ENCODE measurements at places on chromosomes 11 and 22.
A peak's percentile ranks its signal among the peaks of the same experiment; 100 is the strongest.

GRCh38 chr11:8671193-8671612, 11.3 kb downstream of the TRIM66 start:
- peak; percentile 95 for DNase-seq

DNA sequence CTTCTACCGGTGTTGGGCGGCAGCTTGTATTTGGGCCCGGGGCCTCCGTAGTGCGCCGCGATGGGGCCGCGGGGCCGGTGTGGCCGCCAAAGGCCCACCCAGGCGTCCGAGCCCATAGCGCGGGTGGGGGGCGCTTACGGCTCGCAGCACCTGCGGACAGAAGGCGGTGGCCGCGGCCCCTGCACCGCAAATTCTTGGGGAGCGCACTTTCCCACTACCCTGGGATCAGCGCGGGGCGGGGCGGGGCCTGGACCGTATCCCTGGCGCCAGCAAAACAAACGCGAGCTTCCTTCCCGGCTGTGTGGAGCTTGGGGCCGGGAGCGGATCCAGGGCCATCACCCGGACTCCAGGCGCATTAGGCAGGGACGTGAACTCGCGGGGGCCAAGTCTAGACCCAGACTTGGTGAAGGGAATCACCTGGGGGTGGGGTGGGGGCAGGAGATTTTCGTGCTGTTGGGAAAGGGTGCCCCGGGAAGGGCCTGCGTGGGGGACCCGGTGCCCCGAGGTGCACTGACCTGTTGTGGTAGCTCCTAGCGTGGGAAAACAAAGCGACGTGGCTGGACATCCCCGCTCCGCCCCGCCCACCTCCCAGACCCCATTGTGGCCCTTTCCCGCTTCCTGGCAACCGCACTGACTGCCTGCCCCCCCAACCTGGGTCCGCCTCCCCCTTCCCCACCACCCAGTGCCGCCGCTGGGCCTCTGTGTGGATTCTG, 2.3 kb upstream of the TYMP start:
- DNase-seq, result peak; percentile 57

- DNase-seq, result no peak
Observed at GRCh38 chr11:128825050-128825784, 41.9 kb downstream of the KCNJ1 start.

- peak; percentile 78 for DNase-seq
Observed at GRCh38 chr11:77407613-77408012, 66.3 kb downstream of the PAK1 start.

- DNase-seq, result no peak
Observed at GRCh38 chr22:19321757-19322156, 30.2 kb upstream of the CLTCL1 start.

DNA sequence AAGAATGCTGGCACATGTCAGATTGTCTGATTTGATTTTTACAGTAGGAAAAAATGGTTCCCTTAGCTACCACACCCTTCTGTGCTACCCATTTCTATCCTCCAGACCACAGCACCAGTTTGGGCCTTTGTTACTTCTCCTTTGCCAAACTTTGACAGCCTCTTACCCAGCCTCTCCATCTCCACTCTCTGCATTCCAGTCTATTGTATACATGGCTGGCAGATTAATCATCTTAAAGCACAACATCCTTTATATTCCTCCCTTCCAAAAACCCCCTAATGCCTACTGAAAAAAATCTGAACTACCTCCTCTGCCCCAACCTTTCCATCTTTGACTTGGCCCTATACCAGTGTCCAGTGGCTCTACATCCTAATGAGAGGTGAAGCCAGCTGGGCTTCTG, 10.8 kb upstream of the PANX1 start:
- DNase-seq, result no peak

- no peak for DNase-seq
Observed at GRCh38 chr11:90774727-90775566, 552.1 kb upstream of the CHORDC1 start.

DNA sequence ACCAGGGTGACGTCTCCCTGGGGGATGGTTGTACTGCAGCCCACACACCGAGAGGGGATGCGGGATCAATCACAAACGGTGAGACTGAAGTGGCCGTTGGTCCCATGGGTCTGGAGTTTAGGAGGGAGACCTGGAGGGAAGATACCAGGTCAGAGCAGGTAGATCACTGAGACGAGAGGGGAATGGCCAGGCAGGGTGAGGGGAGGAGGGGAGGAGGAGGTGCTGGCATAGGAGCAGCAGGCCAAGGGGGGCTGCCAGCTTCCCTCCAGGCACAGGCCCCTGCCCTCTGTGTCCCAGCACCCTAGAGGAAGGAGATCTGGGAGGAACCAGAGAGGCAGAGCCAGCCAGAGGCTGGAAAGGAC, 7.0 kb downstream of the MAPK8IP2 start:
- no peak for DNase-seq

DNA sequence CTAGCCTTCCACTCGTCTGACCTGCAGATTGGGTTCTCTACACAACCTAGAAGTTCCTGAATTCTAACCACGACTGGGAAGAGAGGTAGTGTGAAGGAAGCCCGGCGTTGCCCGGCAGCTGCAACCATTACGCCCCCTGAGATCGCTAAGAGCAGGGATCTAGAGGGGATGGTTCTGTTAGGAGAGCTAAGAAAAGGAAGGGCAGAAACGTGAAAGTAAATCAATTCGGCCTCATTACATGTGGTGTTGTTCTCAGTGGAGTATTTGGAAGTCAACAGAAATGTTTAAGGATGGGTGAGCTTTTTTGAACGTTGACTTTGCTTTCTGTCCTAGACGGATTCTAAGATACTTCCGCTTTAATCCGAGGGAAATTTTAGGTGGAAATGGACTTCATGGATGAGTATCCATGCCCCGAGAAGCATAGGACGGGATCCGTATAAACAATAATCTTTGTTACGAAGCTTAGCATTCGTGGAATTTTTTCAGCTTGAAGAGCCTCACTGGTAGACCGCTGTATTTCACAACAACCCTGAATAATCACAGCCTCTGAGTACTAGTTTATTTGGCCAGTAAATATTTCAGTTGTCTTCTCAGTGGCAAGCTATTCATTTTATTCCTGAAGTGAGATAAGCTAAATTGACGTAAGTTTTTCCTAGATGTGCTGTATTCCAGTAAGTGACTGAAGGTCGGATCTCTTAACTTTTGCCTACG, 629 bp downstream of the ATP5MG start:
- peak; percentile 57 for DNase-seq

- DNase-seq, result no peak
Observed at GRCh38 chr22:32725369-32725988, 76.0 kb upstream of the TIMP3 start.

- DNase-seq, result no peak
Observed at GRCh38 chr11:44307340-44308099, 2.4 kb downstream of the ALX4 start.

DNA sequence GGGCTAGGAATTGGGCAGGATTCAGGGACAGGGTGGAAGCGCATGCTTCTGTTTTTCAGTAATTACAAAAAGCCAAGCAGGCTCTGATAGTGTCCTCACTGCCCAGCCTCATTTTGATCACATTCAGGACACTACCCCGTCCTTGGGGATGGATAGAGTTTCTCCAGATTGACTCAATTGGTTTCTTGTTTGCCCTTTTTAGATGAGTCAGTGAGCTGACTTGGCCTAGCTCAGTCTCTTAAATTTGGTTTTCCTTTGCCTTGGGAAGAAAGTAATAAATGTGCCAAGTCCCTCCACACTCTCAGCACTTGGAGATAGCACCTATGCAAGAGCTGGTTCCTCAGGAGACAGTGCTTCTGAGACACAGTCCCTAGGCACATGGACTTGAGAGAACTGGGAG, 25.5 kb downstream of the DKK3 start:
- DNase-seq, result no peak

DNA sequence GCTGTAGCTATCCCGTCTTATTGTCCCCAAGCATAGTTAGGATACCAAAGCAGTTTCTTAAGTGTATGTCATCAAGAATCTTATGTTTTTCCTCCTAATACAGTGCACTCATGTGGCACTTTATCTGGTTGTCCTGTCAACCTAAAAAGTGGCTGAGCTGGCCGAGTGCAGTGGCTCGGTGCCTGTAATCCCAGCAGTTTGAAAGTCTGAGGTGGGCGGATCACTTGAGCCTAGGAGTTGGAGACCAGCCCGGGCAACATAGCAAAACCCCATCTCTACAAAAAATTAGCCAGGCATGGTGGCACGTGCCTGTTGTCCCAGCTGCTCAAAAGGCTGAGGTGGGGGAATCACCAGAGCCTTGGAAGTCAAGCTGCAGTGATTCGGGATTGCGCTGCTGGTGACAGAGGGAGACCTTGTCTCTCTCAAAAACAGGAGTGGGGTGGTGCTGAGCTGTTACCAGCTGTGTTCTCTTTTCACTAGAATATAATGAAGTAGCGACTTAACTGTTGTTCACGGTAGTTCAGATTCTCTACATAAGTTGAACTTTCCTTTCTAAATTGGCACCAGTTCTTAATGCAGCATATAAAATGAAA, 48.1 kb downstream of the EP300 start:
- no peak for DNase-seq

GRCh38 chr11:124717421-124717785, 22.3 kb upstream of the NRGN start:
- peak; percentile 15 for DNase-seq

DNA sequence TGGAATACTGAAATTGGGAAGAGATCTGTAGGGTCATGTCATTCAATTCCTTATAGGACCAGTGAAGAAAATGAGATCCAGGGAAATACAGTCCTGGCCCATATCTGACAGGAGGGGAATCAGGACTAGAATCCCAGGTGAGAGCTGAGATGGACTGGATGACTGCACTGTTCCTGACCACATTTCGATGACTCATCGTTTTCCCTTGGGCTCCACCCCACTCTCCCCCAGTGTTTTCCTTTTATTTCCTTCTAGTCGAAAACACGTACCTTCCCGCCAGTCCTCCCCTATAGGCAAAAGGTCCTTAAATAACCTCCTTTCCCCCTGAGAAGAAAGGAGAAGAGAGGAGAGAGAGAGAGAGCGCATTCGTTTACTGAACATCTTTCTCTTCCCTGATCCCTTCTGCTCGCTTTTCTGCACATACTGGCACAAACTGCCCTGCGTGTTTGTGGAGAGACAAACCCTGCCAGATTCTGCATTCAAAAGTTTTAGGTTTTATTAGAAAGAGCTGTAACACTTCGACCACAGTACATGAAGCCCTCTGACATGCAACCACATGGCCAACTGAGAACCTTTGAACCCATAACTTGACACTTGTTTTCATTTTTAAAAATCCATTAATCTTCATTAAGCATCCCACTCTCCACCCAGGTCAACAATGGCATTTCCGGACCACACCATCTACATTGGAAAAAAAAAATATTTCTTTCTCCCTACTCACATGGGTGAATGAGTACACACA, 565.7 kb downstream of the METTL15 start:
- DNase-seq, result no peak

GRCh38 chr11:32273931-32274330, 161.4 kb downstream of the WT1 start:
- no peak for DNase-seq

DNA sequence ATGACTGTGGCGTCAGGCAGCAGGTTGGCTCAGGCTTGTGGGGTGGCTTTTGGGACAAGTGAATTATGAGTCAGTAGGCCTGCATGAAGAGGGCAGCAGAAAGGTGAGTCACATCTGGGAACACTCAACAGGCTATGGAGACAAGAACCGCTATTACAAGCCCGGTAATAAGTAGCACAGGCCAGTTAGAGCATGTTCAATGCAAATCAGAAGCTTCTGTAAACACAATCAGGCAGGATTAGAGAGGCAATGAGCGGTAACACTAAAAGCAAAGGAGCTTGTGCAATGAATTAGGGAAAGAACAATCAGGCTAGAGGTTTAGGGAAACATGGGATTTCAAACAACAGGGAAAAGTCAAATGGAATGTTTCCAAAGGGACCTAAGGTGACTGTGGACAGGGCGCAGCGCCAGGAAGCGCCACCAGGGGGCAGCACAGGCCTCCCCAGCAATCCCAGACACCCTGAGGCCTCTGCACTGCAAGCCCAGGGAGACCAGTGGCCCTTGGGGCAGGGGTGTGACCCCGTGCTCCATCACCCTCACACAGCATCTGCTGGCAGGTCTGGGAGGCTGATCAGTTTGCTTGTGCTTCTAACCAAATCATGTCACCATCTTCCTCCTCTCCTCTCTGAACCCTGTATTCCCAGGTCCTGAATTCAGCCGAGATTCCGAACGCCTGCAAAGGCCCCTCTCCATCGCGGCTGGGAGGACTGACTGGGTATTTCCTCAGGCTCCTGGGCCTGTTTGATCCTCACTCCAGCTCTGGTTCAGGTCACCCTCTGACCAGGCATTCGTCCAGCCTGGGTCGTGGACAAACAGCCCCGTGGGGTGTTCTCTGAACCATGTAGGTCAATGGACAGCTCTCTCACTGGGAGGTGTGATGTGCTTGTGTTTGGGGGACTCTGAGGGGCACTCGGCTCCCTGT, 50.0 kb downstream of the C11orf58 start:
- DNase-seq, result peak; percentile 63

DNA sequence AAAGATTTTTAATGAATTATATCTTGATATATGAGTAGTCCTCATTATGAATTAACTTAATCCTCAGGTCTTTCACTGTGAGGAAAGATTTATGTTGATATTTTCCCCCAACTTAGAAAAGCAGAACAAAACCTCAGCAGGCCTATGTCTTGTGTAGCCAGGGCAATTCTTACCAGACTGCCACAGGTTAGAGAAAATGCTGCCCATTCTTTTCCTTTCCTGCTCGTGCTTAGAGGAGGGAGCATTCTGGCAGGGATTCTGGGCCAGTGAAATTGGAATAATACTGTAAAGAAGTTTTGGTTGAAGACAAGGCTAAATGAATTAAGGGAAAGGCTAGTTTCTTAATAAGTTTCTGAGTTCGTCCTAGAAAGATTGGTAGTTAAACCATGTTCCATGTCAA, 56.6 kb downstream of the ZNRF3 start:
- no peak for DNase-seq

DNA sequence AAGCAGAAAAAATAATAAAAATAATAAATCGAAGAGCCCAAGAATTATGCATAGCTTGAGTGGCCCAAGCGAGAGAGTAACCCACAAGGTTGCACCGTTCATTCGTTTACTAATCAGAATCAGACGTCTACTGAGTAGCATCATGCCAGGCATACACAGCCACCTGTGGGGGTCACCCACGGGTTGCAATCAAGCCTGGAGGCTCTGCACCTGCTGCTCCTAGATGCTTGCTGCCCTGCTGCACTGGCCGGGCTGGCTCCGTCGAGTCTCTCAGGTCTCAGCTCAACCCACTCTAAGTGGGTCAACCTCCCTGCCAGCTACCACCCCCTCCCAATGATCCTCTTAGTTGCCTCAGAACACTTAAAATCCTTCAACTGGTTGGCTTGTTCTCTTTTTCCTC, 2.0 kb upstream of the TESMIN start:
- DNase-seq, result no peak

GRCh38 chr11:72782081-72782920, 11.5 kb downstream of the STARD10 start:
- DNase-seq, result no peak

DNA sequence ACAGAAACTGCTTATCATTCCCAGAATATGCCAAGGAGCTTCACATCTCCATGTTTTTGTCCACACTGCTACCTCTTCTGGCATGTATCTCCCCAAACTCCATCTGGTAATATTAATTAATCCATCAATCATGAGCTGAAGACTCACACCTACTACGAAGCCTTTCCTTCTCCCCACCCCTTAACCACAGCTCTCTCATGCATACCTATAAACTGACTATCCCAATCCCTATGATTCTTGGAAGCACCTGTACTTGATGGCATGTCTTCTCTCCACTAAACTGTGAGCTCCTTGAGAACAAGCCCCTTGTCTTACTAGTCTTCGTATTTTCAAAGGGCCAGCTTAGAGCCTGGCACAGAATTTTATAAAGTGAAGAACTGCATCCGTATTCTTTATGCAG, 47.3 kb downstream of the RELT start:
- no peak for DNase-seq

Measured in brain microvascular endothelial cell (primary cell).